ENCODE measurements at places on chromosomes 2 and 18.

DNA sequence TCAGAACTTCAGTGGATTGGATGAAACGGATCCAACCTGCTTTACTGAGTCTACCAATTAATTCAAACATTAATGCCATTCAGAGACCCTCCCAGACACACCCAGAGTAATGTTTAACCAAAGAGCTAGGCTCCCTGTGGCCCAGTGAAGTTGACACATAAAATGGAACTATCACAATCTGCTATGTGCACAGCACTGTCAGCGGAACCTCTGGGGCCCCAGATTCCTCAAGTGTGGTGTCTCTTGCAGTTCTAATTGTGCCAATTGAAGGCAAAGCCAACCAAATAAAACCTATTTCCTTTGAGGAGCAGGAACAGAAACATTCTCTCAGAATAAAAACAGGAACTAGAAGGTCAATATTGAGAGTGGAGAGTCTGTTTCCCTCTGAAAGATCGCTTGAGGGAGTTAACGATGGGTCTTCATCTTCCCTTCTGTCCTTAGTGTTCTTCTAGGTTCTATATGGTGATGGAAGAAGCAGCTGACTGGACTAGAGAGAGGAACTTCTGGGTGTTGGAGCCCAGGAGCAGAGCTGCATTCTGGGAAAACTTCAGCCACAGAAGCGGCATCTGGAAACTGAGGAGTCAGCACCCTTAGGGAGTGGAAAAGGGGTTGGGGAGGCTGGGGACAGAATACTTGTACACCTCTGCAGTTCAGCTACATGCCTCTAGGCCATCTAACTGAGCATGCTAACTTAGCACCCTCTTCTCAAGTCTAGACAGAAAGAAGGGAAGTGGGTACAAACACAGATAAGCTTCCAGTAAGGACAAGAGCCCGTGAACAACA, 174.4 kb upstream of the FBXO11 start:
- no peak for DNase-seq

DNA sequence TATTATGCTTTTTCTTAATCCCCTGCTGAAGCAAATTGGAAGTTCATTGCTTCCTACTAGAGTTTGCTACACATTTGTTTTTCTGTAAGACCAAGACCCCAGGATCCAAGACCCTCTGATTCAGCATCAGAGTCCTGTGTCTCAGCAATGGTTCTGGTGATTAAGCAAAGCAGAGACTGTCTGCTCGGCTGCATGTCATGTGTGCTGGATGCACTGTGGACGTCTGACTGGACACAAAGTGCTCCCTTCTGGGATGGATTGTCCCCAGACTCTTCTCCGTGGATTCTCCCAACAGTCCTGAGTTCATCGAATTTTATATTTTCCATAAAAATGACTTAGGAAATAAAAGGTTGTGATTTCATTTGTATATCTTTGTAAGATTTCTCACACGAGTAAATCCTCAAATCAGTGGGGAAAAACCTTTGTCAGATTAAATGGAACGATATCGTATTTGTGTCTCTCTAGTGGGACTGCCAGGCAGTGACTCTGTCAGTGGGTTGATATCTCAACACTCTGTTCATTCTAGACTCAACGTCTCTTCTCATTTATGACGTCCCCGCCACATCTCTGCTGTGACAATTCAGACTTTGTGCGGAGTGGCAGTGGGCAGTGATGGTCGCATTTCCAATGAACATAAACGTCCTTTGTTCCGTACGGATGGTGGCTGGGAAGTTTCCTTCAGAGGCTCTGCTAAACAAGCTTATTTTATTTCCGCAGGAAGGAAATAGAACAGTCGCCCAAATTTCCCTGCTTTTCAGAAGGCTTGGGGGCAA, 58.6 kb downstream of the NCAPH start:
- no peak for DNase-seq

DNA sequence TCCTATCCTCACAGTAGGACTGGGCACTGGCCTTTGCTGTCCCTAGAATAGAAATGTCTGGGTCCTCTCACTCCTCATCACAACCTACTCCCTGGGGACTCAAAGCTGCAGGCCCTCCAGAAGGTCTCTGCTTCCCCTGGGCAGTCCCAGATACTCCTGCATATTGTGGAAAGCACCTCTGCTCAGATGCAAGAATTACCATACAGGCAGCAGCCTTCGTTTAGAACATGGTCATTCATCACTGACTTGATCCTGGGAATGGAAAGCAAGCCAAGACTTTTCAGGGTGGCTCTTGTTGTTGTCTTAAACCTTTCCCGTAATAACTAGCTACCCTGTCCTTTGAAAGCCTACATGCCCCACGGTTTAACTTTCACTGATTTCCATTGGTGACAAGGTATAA, 53.1 kb upstream of the NPAS2 start:
- no peak for DNase-seq

GRCh38 chr2:202406445-202406978, 30.4 kb downstream of the BMPR2 start:
- DNase-seq: no peak

DNA sequence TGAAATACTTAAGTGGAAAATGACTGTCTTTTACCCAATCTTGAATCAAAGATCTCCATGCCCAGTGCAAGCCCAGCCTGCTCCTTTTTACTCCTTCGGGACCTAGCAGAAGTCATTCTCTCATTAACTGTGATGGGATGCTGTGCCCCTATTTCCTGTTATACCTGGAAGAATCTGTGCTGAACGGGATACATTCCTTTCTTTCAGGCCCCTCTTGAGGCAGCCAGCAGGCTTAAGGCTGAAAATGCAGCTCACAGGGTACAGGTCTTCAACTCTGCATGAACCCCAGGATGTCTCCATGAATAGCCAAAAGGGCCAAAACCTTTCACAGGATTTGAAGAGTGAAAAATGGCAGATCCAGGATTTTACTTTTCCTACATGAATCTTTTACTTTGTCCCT, 784.8 kb upstream of the KLHL29 start:
- no peak for DNase-seq

DNA sequence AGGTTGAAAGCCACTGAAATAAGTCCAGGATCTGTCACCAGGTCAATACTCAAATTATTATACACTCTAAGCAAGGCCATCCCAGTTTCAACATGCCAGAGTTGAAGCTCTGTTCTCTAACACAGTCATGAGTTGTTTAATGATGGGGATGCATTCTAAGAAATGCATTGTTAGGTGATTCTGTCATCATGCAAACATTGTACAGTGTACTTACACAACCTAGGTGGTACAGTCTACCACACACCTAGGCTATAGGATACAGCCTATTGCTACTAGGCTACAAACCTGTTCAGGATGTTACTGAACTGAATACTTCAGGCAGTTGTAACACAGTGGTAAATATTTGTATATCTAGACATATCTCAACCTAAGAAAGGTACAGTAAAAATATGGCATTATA, 162.2 kb downstream of the BAZ2B start:
- DNase-seq: no peak

DNA sequence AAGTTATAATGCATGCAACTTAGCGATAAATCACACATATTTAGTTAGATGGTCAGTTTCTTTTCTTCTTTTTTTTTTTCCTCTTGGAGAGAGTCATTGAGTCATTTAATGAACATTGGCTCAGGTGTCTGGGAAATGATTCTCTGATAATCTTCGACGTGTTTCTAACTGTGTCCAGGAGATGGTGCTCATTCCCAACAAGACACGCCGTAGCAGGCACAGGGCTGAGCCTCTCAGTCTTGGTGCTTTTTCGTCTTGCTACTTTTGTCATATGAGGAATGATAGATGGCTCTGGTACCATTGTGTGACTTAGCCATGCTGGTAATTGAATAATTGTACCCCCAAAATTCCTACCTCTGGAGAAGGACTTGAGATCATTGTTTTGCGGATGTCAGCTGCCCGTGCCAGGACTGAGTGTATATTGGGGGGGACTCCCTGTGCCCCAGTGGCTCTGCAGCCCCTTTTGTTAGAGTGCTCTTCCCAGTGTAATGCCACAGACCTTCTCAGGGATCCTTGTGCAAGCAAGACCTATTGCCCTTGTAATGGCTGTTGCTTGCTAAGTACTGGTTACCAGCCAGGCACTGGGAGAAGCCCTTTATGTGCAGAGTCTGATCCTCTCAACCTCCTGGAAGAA, 107.6 kb upstream of the CYRIA start:
- DNase-seq: no peak

DNA sequence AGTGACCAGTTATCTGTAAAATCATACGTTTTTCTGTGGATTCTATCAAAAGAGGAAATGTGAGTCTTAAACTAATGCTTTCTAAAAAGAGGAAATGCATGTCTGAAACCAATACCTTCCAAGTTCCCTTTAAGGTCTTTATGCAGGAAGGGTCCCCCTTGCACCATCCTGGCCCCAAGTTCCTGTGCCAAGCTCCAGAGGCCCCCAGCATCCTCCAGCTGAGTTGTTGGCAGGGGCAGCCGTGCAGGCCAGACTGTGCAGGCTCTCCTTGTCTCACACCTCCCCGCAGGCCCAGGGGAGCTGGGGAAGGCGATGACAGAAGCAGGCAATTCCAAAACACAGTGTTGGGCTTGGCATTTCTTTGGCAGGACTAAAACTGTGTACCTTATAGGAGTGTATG, 39.2 kb downstream of the DPYSL5 start:
- no peak for DNase-seq

GRCh38 chr2:139386401-139386800, 606.2 kb upstream of the NXPH2 start:
- DNase-seq: no peak

DNA sequence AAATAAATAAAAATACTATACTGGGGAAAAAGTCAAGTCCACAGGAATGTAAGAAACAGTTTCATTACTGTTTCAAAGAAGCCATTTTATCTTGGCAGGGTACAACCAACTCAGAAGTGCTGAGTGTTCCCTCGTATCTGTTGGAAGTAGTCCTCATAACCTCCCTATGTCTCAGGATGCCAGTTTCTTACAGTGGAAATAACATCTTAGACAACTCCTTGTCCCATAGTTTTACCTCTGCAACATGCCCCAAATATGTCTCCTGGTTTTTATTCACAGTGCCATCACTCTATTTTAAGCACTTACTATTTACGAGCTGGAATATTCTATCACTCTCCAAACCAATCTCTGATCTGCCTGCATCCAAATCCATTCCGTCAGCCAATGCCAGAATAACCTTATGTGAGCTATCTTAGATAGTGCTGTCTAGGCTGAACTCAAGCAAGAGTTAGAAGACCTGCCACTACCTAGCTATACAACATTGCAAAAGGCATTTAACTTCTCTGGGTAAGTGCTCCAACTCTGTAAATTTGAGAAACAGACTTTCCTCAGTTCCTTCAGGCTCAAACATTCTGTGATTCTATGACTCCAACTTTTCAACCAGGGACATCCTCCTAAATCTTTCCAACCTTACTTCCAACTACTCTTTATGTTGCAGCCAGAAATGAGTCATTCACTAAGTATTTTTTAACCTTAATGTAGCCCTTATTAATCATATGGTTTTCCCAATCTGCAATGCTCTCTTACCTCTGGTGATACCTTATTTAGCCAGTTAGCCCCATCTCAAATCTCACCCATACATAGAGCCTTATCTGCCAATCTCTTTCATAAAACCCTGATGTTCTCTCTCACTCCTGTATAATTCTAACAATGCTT, 66.7 kb downstream of the RTN4 start:
- DNase-seq: no peak

GRCh38 chr2:167579826-167580225, 667.6 kb downstream of the STK39 start:
- no peak for DNase-seq

DNA sequence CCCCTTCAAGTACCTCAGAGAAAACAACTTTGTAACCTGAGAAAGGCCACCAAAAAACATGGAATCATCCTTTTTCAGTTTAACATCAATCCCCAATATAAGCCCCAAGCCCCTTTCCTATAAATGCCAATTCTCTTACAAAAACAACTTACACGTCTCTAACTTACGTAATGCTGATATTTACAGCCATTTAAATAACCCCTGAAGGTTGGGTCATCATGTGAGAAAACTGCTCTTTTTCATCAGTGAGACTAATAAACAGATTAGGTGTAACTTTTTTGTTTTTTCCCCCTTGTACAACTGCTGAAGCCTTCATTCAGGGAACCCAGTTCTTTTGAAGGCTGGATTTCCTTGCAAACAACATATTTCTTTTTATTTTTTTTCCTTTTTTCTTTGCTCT, 3.7 kb downstream of the FASTKD1 start:
- DNase-seq: no peak

DNA sequence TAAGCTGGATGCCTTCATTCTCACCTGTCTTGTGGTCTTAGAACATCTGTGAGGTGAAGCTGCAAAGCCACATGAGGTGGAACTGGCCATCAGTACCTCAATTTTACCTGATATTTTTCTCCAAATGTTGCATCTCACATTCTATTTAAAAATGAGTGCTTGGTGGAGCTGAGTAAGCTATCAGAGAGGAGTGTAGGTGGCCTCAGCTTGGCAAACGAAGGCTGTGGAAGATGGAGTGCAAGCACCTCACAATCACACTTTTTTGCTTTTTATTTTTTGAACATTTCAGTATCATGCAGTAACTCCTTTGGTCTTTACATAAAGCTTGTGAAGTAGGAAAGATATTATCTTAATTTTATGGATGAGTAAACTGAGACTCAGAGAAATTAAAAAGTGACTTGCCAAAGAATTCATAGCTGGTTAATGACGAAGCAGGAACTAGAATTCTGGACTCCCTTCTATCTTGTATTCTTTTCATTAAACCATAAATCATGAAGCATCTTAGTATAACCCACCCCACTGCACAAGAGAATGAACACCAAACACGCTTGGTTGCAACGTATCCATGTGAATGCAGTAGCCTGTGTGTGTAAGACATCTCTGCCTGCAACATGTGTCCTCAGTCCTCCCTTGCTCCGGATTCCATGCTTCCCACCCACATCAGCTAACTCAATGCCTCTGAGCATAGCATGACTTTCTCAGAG, 27.2 kb downstream of the C2orf49 start:
- DNase-seq: no peak

DNA sequence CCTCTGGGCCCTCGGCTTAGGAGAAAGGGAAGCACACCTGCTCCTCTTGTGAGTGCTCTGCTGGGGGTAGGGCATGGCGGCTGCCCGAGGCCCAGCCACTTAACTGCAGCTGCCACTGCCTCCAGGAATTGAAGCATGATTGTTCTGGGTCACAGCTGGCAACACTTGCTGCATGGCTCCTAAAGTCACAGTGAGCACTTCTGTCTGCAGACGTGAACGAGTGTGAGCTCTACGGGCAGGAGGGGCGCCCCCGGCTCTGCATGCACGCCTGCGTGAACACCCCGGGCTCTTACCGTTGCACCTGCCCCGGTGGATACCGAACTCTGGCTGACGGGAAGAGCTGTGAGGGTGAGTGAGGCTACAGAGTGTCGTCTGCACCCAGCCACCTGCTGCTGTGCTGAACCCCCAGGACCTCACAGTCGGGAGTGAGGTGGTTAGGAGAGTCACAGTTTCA, 44.4 kb downstream of the FBLN7 start:
- DNase-seq: peak; percentile 38
